ENCODE measurements at places on chromosomes 12 and 14. TPM values are rescaled to one million over a fixed set of nuclear protein-coding genes. Genes with fewer than 3 reads are reported as not detected.

GRCh38 chr12:15206831-15207389 is 14.3 kb downstream of the RERG start:
- H3K27me3 ChIP-seq: no peaks in the 10 kb centered on the region
- no peaks in the 10 kb centered on the region for H3K4me1 ChIP-seq
- H3K27ac ChIP-seq: no peak overlapping the region

GRCh38 chr14:30710876-30711275 is 88.8 kb downstream of the SCFD1 start:
- H3K4me3 ChIP-seq: no peak overlapping the region
- H3K36me3 ChIP-seq: peaks cover 53% of the 10 kb centered on the region
- H3K27ac ChIP-seq: no peak overlapping the region

CEP170B gene
- 8.7 TPM for total RNA-seq

MYF6 gene
- total RNA-seq: 377 TPM

GRCh38 chr14:61542848-61543790 is 152.2 kb upstream of the HIF1A start:
- peak overlapping the region; percentile 18 for H3K27ac ChIP-seq
- H3K4me1 ChIP-seq: peaks cover 30% of the 10 kb centered on the region
- H3K4me3 ChIP-seq: no peak overlapping the region
- no peak for DNase-seq
- no peaks in the 10 kb centered on the region for H3K27me3 ChIP-seq
- no peaks in the 10 kb centered on the region for H3K36me3 ChIP-seq

HDAC7 gene
- 24.8 TPM for total RNA-seq

HAL gene
- total RNA-seq: 0.32 TPM
